Aorta (tissue), 5 donors: ENCODE measurements at places on chromosomes 4 and X. TPM values are rescaled to one million over a fixed set of nuclear protein-coding genes. Genes with fewer than 3 reads are reported as not detected.

Gene GSTCD
- total RNA-seq: 8.4 TPM

Gene GYPE
- 3.9 TPM for total RNA-seq

Gene MAD2L1
- 1.5 TPM for total RNA-seq

Gene CORIN
- 0.84 TPM for total RNA-seq

Gene SLC10A4
- total RNA-seq: 0.48 TPM

Gene ZDHHC9
- 21.3 TPM for total RNA-seq

Gene NXF2B
- not detected for total RNA-seq

Gene UBL4A
- total RNA-seq: 27.2 TPM
